ENCODE measurements at places on chromosomes 3 and 15.

DNA sequence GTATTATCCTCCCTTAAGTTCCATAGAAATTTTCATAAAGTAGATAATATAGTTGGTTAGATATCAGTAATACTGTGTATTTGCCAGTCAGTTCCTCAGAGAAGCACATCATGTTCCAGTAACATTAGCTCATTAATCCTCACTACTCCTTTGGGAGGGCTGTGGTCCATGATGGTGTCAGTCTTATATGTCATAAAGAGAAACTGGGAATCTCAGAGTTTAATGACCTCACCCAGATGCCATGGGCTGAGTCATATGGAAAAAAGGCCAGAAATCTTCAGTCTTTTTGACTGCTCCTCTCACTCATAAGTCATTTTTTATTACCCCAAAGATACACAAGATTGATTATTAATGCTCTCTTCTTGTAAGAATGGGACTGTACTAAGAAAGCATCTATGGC, 188.6 kb downstream of the CHL1 start:
- H3K36me3 ChIP-seq = no peaks in the 10 kb centered on the region
- peak; percentile 8 for DNase-seq
- H3K4me3 ChIP-seq = no peak overlapping the region

- no peak for DNase-seq
- no peaks in the 10 kb centered on the region for H3K27me3 ChIP-seq
- H3K36me3 ChIP-seq = no peaks in the 10 kb centered on the region
- H3K4me1 ChIP-seq = no peaks in the 10 kb centered on the region
Measured at GRCh38 chr15:61712129-61712759, 348.0 kb downstream of the VPS13C start.

DNA sequence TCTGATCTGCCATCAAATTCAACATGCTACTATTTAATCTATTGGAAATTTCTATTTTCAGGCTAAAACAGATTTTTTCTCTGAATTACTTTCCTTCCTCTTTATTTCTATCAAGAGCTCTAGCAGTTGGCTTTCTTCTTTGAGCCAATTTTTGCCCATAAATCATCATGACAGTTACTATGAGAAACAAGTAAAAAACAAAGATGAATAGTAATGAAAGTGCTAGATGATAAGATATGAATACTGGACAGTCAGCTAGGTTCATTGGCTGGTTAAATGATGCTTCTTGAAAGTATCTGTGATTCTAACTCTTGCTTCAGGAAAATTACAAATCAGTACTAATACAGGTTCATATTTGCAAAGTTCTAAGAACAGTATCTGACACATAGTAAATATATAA, 38.6 kb upstream of the NANOGP8 start:
- no peak overlapping the region for H3K4me3 ChIP-seq
- no peaks in the 10 kb centered on the region for H3K36me3 ChIP-seq
- no peaks in the 10 kb centered on the region for H3K4me1 ChIP-seq
- H3K27ac ChIP-seq = no peak overlapping the region

DNA sequence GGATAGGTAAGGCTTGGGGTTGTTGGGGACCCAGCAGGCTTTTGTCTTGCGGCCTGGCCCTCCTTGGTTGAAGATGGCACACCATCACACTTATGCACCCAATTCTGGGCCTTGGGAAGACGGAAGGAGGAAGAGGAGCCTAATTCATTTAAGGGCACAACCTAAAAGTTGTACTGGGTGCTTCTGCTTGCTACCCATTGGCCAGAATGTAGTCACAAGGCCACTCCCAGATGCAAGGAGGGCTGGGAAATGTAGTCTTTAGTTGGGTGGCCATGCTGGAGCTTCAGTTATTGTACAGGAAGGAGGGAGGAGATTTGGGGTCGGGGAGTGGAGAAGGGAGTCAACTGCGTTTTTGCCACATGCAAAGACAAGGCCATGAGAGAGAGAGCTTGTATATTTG, 109.2 kb downstream of the TMEM266 start:
- no peaks in the 10 kb centered on the region for H3K36me3 ChIP-seq
- H3K4me1 ChIP-seq = peaks cover 5% of the 10 kb centered on the region
- H3K27ac ChIP-seq = no peak overlapping the region
- DNase-seq = no peak

DNA sequence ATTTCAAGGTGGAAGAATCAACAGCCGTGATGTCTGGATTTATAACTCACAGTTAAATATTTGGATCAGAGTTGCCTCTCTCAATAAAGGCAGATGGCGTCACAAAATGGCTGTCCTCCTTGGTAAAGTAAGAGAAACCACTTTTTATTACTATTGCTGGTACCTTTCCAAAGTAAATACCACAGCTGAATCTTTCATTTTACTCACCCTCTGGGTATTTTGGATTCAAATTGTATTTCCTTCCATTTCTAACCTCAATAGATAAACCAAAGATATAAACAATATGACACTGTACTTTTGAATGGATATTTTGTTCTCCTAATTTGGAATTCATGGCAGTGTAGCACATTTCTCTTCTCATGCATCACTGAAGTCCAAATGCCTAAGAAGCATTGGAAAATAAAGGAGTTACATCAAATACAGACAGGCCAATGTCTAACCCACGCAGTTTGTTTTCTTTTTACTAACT, 29.5 kb downstream of the KLHL24 start:
- peak; percentile 98 for DNase-seq
- H3K27ac ChIP-seq = no peak overlapping the region
- H3K27me3 ChIP-seq = no peaks in the 10 kb centered on the region
- no peaks in the 10 kb centered on the region for H3K36me3 ChIP-seq
- H3K4me1 ChIP-seq = no peaks in the 10 kb centered on the region

DNA sequence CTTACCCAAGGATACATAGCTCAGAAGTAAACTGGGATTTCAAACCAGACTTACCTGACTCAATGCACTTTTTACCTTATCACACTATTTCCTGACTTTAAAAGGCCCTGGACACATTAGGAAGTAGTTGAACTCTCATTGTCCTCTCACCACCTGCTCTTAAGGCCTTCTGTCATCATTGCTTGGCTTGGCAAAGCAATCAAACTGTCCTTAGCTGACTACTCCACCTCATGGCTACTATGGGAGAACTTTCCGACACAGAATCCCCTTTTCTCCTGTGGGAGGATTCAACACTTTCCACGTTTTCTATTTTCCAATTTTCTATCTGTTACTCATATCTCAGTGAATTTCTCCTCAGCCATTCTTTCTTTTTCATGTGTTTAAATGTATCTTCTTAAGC, 55.4 kb downstream of the ZNF148 start:
- H3K4me3 ChIP-seq = no peak overlapping the region
- no peak overlapping the region for H3K27ac ChIP-seq
- peaks cover 5% of the 10 kb centered on the region for H3K4me1 ChIP-seq
- DNase-seq = no peak

GRCh38 chr3:46360907-46361306, 7.0 kb downstream of the CCR2 start:
- H3K27ac ChIP-seq = no peak overlapping the region
- no peaks in the 10 kb centered on the region for H3K36me3 ChIP-seq
- peaks cover 5% of the 10 kb centered on the region for H3K27me3 ChIP-seq
- H3K4me1 ChIP-seq = no peaks in the 10 kb centered on the region

DNA sequence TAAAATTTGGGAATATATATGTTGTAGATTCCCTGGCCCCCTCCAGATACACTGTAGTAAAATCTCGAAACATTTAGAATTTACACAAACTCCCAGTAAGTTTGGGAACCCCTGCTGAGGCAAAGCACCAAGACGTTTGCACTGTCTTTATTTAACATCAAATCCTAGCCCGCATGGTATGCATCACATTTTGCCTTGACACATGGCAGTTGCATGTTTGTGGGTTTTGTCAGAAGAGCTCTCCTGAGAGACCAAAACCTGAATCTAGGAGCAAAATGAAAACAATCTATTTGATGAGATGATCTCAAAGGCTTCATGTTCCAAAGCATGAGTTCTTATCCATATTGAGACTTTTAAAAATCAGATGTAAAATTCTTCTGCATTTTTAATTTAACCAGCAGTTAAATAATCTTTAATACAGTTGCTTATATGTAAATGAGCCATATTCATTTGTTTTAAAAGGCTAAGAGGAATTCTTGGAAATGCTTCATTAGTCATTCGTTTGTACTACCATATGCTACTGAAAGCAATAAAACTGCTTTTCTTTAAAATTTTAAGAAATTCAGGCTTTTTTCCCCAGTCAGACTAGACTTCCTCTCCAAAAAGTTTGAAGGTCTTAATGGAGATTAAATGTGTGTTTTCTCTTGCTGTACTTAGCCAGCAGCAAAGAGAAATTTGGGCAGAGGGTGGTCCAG, 105.2 kb upstream of the BOC start:
- peaks cover 3% of the 10 kb centered on the region for H3K27me3 ChIP-seq
- peak; percentile 50 for DNase-seq
- H3K36me3 ChIP-seq = no peaks in the 10 kb centered on the region
- no peak overlapping the region for H3K4me3 ChIP-seq
- no peaks in the 10 kb centered on the region for H3K4me1 ChIP-seq
- no peak overlapping the region for H3K27ac ChIP-seq

GRCh38 chr3:184291738-184292445, 7.1 kb upstream of the PSMD2 start:
- no peak overlapping the region for H3K27ac ChIP-seq
- H3K4me1 ChIP-seq = no peaks in the 10 kb centered on the region
- H3K27me3 ChIP-seq = peaks cover 7% of the 10 kb centered on the region
- H3K4me3 ChIP-seq = no peak overlapping the region
- H3K36me3 ChIP-seq = no peaks in the 10 kb centered on the region

DNA sequence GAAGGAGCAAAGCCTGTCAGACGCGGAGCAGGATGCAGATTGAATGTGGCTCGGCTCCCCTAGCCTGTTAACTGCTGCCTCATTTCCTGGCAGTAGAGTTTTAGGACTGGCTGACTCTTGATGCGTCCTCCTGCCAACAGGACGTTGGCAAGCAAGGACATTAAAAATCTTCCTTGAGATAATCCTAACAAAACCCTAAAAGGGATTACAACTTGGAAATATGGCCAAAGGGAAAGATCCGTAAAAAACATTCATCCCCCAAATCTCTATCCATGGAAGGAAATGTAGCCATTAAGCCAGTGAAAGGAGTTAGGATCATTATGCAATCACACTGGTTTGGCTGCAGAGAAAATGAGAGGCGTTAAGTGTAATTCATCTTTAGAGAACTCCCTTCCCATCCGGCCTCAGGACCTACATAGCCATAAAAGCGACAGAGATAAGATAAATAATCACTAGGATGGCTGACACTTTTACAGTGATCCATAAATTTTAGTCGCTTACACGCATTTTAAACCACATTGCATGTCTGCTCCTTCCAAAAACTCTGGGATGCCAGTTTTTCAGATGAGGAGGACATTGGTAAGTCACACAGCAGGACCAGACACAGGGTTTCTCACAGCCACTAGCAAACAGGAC, 44.5 kb upstream of the C3orf80 start:
- H3K27me3 ChIP-seq = no peaks in the 10 kb centered on the region
- H3K27ac ChIP-seq = no peak overlapping the region
- peak; percentile 34 for DNase-seq
- H3K4me3 ChIP-seq = no peak overlapping the region
- H3K36me3 ChIP-seq = no peaks in the 10 kb centered on the region
- no peaks in the 10 kb centered on the region for H3K4me1 ChIP-seq

DNA sequence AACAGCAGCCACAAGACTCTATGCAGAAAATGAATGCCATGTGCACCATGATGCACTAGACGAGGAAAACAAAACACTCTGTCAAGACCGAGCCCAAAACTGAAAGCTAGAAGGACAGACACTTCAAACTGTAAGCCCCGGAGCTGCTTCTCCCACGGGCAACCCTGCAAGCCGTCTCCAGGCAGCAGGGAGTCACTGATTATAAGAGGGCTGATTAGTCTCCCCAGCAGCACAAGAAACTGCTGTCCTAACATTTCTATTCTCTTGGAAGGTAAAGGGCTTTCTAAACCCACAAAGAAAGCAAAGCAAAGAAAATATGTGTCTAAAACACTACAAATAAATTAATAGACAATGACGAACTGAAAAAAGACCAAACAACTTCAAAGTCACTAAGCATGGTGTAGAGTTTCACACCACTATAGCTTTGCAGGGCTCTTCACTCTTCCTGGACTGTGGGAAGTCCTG, 15.5 kb downstream of the TBC1D2B start:
- no peaks in the 10 kb centered on the region for H3K36me3 ChIP-seq
- no peaks in the 10 kb centered on the region for H3K27me3 ChIP-seq
- peak; percentile 66 for DNase-seq
- H3K27ac ChIP-seq = peak overlapping the region; percentile 66
- H3K4me3 ChIP-seq = peak overlapping the region; percentile 22
- peaks cover 42% of the 10 kb centered on the region for H3K4me1 ChIP-seq

DNA sequence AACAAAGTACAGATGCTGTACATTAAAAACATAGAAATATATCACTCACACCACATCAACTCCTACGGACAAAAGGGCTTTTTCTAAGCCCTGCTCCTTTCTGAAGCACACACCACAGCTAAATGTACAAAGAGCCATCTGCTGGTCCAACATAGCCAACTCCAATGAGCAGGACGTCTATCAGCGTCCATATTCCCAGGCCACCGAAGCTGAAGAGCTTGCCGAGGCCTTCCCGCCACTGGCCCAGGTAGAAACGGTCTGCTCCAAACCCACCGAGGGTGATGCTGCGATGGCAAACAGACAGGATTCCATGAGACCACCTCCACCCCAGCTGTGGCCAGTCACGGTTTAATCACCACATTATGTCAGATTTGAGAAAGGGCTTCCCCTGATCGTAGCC, 9.8 kb downstream of the TM2D3 start:
- no peak overlapping the region for H3K27ac ChIP-seq
- peaks cover 12% of the 10 kb centered on the region for H3K36me3 ChIP-seq
- DNase-seq = no peak
- H3K27me3 ChIP-seq = no peaks in the 10 kb centered on the region
- H3K4me3 ChIP-seq = no peak overlapping the region

GRCh38 chr3:174958671-174959328, 99.7 kb downstream of the NAALADL2 start:
- peak; percentile 63 for DNase-seq
- no peaks in the 10 kb centered on the region for H3K27me3 ChIP-seq
- H3K4me3 ChIP-seq = no peak overlapping the region
- peak overlapping the region; percentile 29 for H3K27ac ChIP-seq
- no peaks in the 10 kb centered on the region for H3K36me3 ChIP-seq
- peaks cover 11% of the 10 kb centered on the region for H3K4me1 ChIP-seq

DNA sequence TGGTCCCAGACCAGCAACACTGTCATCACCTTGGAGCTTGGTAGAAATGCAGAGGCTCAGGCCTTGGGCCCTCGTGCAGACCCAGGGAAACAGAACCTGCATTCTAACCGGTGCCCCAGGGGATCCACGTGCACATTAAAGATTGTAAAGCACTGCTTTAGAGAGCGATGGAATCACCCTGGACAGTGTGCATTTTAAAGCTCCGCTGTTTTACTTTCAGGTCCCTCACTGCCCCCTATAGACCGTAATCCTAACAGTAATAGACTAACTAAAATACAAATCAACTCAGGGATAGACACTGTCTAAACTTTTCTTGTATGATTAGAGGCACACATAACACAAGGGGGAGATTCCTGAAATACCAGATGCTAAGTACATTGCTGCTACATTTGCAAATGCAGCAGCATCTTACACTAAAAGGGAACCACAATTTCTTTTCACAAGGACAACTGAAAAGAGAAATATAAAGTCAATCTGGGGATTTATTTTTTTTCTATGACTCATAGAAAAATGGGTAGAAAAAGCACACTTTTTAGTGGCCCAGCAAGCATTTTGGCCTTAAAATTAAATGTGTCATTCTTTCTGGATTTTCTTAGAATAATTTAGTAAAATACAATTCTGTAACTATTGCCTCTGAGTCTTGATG, 10.5 kb upstream of the SH3GL3 start:
- H3K4me1 ChIP-seq = no peaks in the 10 kb centered on the region
- no peak overlapping the region for H3K27ac ChIP-seq
- H3K4me3 ChIP-seq = no peak overlapping the region
- H3K36me3 ChIP-seq = no peaks in the 10 kb centered on the region
- DNase-seq = peak; percentile 72

- H3K36me3 ChIP-seq = no peaks in the 10 kb centered on the region
- no peak overlapping the region for H3K27ac ChIP-seq
- no peak overlapping the region for H3K4me3 ChIP-seq
- DNase-seq = no peak
- H3K27me3 ChIP-seq = no peaks in the 10 kb centered on the region
Measured at GRCh38 chr3:133475245-133476010, 75.6 kb downstream of the BFSP2 start.
